ENCODE measurements at places on chromosomes 12 and 14.

- DNase-seq: no peak
Observed at GRCh38 chr12:131609762-131610161, 101.1 kb upstream of the SFSWAP start.

DNA sequence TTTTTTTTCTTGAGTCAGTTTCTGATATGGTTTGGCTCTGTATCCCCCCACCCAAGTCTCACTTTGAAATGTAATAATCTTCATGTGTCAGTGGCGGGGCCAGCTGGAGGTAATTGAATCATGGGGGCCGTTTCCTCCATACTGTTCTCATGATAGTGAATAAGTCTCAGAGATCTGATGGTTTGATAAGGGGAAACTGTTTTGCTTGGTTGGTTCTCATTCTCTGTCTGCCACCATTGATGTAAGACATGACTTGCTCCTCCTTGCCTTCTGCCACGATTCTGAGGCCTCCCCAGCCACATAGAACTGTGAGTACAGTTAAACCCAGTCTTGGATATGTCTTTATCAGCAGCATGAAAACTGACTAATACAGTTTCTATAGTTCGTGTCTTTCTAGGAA, 42.9 kb downstream of the WNK1 start:
- DNase-seq: no peak

GRCh38 chr14:69956970-69957369, 77.8 kb downstream of the SMOC1 start:
- DNase-seq: no peak

DNA sequence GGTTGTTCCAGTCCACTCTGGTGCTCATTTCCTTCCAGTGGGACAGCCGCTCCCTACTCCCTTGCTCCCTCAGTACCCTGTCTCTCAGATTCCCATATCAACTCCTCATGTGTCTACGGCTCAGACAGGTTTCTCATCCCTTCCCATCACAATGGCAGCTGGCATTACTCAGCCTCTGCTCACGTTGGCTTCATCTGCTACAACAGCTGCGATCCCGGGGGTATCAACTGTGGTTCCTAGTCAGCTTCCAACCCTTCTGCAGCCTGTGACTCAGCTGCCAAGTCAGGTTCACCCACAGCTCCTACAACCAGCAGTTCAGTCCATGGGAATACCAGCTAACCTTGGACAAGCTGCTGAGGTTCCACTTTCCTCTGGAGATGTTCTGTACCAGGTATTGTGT, 69.9 kb downstream of the RAD52 start:
- no peak for DNase-seq

- no peak for DNase-seq
Observed at GRCh38 chr12:46386877-46387629, 14.5 kb upstream of the SLC38A2 start.

- no peak for DNase-seq
Observed at GRCh38 chr12:41769810-41770209, 374.9 kb downstream of the GXYLT1 start.

GRCh38 chr14:54638135-54638446, 71.2 kb downstream of the SAMD4A start:
- no peak for DNase-seq

Measured in COR-L47 (cell line).